ENCODE measurements at places on chromosomes 16 and 17.

DNA sequence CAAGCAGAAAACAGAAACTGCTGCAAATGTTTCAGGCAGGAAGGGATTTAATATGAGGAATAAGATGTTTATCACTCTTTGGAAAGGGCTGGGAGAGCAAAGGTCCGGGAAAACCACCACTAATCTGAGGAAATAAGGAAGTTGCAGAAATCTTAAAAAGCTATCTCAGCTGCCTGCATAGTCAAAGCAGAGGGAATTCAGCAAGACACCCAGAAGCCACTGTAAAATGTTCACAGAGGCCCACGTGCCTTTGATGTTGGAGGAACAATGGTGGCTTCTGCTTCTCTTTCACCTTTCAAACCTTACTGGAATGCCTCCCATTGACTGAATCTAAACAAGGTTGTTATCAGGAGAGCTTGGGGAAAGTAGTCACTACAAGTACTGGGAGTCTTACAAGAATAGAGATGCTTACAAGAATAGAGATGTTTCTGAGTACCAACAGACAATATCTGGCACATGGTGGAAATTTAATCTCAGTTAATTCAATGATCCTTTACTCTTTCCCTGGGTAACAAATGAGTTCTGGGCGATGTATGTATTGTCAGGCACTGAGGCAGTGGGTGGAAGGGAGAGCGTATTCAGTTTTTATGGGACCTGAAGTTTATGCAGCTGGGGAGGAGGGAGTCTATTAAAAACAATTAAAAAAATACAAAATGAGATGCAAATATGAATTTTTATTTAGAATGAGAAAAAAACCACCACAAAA lies 56.1 kb upstream of the MED13 start:
- DNase-seq, result no peak

DNA sequence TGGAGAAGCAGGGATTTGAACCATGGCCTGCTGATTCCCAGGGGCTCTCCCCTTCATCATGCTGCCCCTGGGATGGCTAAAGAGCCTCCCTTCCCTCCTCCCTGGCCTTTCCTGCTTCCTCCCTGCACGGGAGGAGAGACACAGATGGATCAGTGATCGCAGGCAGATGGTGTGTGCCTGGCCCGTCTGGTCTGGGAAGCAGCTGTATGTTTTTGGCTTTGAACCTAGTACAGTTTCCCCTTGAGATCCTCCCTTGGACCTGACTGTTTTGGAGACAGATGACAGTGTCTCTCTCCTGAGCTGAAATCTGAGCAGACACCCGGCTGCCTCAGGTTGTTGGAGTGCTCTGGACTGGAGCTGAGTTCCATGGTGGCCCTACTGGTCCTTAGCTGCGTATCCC lies 29.0 kb upstream of the ATP2C2 start:
- no peak for DNase-seq

DNA sequence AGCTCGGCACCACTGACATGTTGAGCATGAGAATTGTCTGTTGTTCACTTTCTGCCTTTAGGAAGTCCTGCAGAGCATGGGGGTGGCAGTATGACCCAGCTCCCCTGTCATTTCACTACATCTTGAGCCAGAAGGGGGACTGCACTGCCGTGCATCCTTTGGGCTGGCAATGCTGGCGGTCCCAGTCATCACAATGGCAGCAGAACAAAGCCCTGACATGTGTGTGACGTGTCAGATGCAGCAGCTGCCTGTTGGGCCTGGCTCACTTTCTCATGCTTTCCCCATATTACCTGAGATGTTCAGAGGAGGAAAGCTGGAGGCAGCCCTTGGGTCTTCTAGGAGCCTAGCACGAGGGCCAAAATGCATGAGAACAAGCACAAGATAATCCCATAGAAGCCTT lies 6.3 kb upstream of the ABAT start:
- DNase-seq, result no peak

DNA sequence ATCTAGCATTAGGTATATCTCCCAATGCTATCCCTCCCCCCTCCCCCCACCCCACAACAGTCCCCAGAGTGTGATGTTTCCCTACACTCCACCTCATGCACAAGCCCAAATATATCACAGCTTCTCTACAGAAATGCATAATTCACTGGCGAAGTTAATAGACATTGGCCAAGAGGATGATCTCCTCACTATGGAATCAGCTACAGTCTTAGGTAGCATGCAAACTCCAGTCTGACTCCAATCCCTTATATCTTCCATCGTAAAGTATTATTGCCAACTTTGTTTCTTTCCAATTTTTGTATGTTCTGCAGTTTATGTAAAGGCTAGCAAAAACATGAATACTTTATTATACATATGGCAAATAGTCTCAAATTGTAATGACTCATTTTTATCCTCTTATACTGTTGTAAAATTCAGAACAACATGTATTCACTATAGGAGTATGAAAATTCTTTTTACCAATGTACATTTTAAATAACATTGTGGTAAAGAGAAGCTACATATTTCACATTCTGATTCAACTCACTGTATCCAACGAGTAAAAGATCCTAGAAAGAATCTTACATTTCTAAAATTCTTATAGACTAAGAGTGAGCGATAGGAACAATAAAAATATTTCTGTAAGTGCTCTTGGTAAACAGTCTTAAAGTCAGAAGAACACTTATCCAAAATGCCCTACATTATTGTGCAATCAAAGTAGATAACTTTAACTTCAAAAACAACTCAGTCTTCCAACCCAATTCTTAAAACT lies 871 bp downstream of the ABCA8 start:
- no peak for DNase-seq

DNA sequence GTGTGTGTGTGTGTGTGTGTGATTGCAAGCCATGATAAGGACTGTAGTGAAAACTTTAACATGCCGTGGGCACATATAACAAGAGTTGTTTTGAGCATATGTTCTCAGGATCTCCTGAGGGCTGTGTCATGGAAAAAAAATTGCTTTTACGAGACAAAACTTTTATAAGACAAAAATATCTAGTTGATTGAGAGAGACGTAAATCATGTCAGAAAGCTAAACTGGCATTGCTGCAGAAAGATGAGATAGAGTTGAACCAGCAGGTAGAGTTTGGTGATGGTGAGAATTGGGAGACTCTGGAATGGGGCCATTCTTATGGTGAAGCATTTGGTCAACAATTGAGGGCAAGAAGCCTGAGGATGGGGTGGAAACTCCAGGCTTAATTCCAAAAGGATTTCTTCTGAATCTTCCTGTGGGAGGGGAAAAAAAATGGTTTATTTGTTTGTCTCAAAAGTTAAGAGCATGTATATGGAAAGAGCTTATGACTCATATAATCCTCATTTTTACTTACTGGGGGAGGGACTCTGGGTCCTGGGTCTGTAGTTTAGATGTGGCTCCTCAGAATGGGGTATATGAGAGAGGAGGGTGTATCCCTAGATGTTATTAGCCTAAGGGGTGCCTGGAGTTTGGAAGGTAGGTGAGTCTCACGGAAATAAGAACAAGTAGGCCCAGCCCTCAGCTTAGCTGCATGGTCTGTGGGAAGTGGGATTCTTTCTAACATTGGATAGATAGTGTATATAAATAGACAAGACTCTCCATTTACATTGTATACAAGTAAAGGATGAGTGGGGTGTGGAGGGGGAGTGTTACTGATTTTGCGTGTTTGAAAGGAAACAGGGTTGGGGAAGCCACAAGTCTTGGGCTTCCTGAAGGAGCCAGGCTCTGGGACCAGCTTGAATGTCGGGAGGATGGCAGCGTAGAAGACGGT lies 7.1 kb downstream of the MINK1 start:
- DNase-seq, result no peak

GRCh38 chr17:29629839-29630238 lies 7.1 kb upstream of the CORO6 start:
- DNase-seq, result no peak

- no peak for DNase-seq
Measured at GRCh38 chr16:73037331-73037745, 10.6 kb downstream of the ZFHX3 start.

GRCh38 chr17:50816271-50816670 lies 19.1 kb upstream of the WFIKKN2 start:
- no peak for DNase-seq

DNA sequence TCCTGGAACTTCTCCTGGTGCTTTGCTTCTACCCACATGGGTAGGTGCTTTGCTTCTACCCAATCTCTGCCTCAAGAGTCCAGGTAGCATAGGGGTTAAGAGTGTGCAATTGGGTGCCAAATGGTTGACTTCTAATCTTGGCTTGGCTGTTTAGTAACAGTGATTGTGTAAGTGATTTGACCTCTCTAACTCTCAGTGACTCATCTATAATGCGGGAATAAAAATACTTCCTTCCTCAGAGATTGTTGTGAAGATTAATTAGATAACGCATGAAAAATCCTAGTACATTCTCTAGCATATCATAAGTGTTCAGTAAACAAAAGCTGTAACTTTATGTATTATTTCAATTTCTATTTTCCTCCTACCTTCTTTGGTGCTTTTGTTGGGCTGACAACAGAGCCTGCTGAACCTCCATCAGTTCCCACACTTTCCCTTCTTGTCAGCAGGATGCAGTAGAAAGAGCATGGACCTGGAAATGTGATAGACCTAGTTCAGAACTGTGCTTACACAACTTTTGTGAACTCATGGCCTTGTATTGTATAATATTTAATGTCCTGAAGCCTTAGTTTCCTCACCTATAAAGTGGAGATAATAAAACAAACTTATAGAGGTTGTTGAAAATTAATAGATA lies 72.9 kb upstream of the SMIM36 start:
- no peak for DNase-seq

GRCh38 chr17:60748204-60748603 lies 70.6 kb downstream of the BCAS3 start:
- DNase-seq, result no peak

DNA sequence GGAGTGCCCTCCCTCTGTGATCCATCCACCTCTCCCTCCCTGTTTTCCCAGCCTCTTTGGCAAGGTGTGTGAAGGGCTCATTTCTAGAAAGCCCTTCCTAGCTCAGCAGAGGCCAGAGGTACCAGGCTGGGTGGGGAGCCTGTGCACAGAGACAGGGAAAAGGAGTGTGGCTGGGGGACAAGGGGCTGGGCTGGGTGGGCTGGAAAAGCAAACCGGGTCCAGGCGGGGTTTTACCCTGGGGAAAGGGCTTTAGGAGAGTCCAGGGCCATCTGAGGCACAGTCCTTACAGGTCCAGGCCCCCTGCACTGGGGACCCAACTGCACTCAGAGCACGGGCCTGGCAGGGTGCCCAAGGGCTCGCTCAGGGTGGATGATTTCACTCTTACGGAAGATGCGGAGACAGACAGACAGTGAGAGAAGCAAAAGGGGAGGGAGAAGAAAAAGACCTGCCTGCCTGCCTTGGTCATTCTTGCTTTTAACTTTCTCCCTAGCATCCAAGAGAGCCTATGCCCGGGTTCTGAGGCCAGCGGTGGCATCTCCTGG lies 7.0 kb downstream of the CRHR1 start:
- no peak for DNase-seq

GRCh38 chr17:50090071-50090470 lies 5.1 kb upstream of the PDK2 start:
- DNase-seq, result no peak

DNA sequence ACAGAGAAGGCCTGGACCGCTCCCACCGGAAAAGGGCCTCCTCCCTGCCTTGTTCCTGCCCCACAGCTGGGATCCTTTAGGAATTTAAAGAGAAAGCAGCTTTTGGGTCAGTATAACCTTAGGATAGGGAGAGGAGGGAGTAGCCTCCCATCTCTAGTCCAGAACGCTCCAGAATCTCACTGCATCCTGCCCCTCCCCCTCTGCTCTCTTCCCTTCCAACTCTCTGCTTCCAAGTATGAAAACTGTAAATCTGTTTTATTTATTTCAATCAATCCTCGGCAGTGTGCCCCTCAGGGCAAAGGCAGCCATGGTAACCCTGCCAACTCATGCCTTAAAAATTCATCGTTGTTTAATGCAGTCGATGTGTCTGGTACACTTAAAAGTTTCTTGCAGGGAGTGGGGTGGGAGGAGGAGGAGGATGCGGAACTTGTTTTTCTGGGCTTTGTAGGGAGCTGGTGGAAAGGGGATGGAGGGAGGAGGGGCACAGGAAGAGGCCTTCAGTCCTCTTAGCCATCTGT lies 21.2 kb upstream of the MTSS2 start:
- DNase-seq, result no peak

- DNase-seq, result no peak
Measured at GRCh38 chr17:72134608-72135394, 14.0 kb downstream of the SOX9 start.

GRCh38 chr17:37284191-37284590 lies 91.6 kb upstream of the C17orf78 start:
- DNase-seq, result no peak

DNA sequence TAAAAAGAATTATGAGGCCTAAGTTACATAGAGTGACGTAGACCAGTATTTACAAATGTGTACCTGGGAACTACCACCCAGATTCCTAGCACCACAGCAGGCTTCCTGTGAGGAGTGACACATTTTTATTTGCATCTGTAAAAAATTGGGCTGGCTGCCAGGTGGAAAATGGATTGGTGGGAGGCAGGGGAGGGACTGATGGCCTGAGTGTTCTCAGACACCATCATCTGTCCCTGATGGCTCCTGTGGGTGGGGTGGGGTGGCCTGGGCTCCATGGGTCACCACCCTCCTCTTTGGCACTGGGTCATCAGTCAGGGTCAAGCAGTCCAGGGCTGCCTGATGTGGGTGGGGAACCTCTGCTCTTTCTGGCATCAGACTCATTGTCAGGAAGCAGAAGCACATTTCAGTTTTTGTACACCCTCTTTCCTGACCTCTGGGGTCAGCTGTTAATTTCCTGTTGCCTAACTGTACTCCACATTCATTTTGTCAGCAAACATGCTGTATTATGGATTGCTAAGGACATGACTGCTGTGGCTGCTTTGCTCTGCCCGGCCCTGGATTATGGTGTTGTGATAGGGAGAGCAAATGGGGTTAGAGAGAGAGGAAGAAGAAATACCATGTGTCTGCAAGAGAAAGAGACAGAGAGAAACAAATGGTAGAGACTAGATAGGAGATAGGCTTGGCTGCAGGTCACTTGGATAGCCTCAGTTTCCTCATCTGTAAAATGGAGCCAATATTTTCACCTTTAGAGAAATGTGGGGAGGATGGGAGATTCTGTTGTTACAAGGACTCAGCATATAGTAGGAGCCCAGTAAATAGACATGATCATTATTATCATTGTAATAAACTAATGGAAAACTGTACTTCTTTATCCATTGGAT lies 11.6 kb upstream of the MFAP4 start:
- no peak for DNase-seq

DNA sequence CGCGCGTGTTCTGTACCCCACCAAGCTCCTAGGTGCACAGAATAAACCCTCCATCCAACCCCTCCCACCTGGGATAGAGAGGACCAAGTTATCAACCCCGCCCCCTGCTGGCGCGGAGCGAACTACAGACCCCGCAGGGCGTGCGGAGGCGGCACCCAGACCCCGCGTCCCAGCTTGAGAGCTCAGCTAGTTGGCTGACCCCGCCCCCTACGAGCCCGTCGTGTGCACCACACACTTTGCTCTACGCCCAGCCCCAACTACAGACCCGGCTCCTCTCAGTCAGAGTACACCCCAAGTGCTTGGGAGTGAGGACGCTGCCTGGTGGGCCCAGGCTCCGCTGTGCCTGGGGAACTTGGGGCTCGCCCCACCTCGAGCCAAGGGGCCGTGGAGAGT lies 1.5 kb downstream of the GRIN2A start:
- DNase-seq, result no peak

DNA sequence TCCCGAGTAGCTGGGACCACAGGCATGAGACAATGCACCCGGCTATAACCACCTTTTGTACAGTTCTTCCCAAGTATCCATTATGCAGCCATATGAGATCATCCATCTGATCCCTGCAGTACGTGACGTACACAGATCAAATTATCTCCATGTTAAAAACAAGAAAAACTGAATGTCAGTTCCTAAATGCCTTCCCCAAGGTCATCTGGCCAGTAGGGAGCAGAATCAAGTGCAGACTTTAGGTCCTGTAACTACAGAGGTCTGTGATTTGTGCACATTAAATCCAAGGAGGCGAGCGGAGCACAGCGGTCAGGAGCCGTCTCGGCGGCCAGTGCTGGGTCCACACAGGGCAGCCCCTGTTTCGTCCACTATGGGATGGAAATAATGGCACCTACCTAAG lies 23.7 kb downstream of the ZCCHC14 start:
- no peak for DNase-seq

Data from activated naive CD8-positive, alpha-beta T cell treated with anti-CD3 and anti-CD28 coated beads, Interleukin-2, amount 50 U/mL, for 16 hours (primary cell).